ENCODE measurements at places on chromosomes 3 and 15.

DNA sequence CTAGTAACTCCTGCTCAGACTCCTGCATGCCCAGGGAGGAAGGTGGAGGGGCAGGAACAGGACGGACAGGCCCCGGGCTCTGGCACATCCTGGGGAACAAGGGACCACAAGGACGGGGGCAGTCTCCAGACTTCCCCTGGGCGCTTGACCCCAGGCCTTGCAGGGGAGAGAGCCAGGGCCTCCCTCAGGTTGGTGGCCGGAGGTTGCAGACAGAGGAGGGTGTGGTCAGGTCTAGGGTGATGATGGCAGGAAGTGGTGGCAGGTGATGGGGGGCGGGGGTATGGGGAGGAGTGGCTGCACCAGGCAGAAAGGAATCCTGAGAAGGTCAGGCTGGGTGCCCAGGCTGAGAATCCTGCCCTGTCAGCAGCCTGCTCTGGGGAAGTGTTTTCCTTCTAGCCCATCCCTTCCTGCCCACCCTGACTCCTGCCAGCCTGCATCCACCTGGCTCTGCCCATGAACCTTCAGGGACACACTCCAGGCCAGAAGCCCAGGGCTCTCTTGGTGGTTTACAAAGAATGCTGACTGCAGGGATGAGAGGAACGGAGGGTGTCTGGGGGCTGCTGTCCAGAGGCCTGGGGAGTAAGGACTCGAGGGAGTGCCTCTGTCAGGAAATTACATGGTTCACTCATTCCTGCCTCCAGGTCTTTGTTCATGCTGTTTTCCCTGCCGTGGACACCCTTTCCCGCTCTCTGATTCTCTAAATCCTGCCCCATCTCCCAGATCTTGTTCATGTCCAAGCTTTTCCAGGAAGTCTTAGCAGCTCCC lies 15.8 kb downstream of the LOXL1 start:
- DNase-seq = no peak

DNA sequence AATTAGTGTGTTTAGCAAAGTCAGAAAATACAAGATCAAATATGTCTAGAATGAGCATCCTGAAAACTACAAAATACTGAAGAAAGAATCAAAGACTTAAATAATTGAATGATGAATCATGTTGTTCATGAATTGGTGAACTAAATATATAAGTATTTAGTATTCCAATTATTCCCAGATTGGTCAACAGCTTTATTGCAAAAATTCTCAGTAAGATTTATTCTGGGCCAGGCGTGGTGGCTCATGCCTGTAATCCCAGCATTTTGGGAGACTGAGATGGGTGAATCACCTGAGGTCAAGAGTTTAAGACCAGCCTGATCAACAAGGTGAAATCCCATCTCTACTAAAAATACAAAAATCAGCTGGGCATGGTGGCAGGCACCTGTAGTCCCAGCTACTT lies 250.0 kb upstream of the NECTIN3 start:
- no peak for DNase-seq

- DNase-seq = no peak
Measured at GRCh38 chr3:42438758-42439157, 28.3 kb upstream of the LYZL4 start.

- no peak for DNase-seq
Measured at GRCh38 chr3:123319760-123320159, 118.0 kb downstream of the SEC22A start.

DNA sequence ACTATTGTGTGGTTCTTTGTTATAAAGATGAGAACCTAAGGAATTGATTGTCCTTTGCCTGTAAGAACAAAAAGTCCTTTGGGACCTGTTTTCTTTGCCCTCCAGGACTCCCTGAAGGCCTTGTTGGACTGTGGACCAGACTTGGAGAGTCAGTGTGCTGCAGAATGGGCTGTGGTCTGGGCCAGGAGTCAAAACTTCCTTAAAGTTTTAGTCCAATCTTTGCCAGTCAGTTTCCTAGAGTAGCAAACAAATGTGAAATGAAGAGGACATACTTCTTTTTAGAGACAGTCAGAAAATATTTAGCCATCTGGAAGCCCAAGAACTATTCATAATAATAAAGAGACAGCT lies 45.4 kb downstream of the PDE8A start:
- DNase-seq = no peak

DNA sequence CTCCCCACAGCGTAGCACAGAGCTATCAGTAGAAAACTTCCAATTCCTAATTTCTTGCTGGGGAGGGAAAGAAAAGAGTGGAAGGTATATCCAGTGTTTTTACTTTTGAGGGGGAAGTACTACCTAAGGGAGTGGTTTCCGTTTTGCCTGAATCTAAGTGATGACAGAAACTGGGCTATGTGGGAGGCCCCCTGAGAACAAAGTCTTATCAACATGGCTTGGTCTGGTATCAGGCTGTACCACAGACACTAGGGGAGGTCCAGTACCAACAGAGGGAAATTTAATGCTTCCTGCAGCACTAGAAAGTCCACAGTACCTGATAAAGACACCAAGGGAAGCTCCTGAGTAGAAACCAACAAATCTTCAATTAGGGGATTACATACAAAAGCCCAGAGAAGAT lies 199.2 kb downstream of the IL5RA start:
- DNase-seq = no peak

DNA sequence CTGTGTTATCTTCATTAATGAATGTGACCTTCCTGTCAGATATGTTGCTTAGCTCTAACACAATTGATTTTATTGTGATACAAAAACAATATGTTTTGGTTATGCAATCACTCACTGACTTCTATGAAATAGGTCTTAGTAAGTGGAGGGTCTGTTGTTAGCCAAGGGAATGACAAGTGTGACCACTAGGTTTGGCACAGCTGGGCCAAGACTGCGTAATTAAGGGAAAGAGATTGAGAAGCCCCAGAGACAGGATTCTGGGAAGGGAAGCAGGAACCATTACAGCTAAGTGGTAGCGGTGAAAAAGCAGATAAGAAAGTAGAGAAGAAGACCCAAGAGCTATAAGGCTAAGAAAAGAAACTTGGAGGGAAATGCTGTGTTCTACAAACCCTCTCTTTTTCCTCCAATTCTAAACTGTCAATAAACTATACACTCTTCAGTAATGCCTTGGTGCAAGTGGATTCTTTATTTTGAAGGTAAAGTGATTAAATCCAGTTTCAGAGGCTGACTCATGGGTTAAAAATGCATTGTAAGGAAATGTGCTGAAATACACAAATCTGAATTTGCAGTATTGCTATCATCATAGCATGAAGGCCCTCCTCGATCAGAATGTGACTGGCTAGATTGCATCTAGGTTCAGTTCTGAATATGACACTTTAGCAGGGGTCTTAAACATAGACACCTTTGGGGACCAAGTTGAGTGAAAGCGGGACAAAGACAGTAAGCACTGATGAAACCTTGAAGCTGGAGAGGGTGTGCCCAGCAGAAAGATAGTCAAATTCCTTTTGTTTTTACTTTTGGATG lies 26.1 kb downstream of the KCNMB2 start:
- no peak for DNase-seq

- DNase-seq = no peak
Measured at GRCh38 chr3:47436180-47436579, 39.6 kb downstream of the SCAP start.

- no peak for DNase-seq
Measured at GRCh38 chr15:99981839-99982658, 248.8 kb upstream of the LYSMD4 start.

- DNase-seq = no peak
Measured at GRCh38 chr15:25065876-25066275, 111.1 kb downstream of the SNRPN start.

DNA sequence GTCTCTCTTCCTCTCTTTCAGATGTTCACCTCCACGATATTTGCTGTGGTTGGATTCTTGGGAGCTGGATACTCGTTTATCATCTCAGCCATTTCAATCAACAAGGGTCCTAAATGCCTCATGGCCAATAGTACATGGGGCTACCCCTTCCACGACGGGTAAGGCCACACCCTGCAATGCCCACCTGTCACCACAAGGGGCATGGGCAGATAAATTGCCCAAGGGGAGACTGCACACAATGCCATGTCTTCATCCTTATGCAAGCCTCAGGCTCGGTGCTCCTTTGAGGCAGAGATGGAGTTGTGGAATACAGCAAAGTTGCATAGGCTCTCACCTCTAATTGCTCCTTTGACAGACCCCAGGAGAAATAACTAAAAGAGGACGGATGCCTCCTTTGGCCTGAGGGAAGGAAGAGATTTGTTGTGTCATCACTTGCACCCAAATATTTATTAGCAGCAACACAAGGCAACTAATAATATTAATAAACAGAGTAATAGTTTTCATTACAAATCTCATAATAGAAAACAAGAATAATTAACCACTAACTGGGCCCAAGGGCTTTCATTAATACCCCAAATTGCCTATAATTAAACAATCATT lies 13.2 kb downstream of the TM4SF4 start:
- peak; percentile 15 for DNase-seq

DNA sequence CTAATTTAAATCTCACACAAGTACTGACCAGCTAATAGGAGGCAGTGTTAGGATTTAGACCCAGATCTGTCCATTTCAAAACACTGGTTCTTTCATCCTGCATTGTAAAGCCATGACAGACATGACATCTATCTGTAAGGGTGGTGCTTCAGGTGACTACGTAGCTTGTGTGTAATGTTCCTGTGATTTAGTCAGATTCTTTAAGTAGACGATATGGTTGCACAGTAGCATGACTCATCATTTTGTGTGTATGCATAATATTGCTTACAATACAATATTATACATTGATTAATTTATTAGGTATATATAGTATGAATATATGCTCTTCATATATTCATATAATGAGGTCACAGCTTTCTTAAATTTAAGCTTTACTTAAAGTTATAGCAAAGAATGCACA lies 628.5 kb downstream of the GRM7 start:
- DNase-seq = no peak

Data from NCI-H1436 (cell line).